ENCODE measurements at places on chromosomes 16 and 17. TPM values are rescaled to one million over a fixed set of nuclear protein-coding genes. Genes with fewer than 3 reads are reported as not detected.
A peak's percentile ranks its signal among the peaks of the same experiment; 100 is the strongest.

The PPP1R1B gene
- not detected for total RNA-seq

The ALOXE3 gene
- not detected for total RNA-seq

The FSCN2 gene
- total RNA-seq = 1.7 TPM

The IL21R gene
- 0.43 TPM for total RNA-seq

The CAPNS2 gene
- 2.6 TPM for total RNA-seq

The CEP112 gene
- total RNA-seq = 10.8 TPM

The WNT3 gene
- total RNA-seq = 0.97 TPM

The SLC5A11 gene
- not detected for total RNA-seq

The KRTAP16-1 gene
- not detected for total RNA-seq

The SPATA32 gene
- not detected for total RNA-seq

The UTP18 gene
- total RNA-seq = 44.0 TPM

GRCh38 chr16:87499189-87499486 is 6.3 kb upstream of the ZCCHC14 start:
- peak; percentile 57 for DNase-seq

DNA sequence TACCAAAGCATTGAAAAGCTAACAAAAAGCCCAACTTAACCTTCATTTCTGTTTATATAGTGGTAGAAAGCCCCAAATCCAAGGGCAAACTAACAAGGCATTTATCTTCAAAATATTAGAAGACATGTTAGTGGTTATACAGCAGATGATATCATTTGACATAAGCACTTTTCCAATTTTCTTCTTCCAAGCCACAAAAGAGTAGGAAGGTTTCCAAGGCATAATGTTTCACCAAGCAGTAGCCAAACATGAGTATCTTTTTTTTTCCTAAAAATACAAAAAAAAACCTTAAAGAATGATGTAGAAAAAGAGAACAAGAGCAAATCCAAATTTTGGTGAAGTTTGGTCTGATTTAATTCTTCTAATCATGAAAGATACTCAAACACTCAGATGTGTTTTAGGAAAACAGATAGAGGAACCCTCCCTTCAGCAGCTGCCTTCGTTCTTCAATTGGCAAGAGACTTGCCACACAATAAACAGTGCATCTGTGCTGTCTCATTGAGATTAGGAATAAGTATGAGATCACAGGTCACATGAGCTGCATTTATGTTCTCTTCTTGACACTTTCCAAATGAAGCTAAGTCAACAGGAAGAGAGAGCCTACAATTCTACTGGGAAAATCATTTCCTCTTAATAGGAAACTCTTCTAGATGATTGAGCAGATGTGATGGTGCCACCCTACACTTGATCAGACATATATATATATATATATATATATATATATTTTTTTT is 106.7 kb downstream of the TTC19 start:
- DNase-seq = peak; percentile 93

DNA sequence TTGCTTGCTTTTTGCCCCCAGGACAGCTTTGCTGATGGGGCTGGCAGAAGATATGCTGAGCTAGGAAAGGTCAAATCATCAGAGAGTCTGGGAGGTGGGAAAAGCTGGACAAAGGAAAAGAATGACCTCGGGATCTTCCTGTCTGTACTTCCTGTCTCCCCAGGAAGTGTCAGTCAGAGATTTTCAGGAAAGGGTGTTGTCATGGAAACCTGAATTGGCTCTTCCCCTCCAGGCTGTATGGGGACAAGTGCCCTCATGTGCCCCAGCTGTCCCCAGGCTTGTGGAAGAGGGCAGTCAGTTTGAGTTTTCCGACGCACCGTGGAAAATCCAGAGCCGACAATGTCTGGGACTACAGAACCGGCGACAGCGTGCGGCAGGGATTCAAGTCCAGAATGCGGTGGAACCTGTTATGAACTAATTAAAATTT is 122.7 kb upstream of the ZFHX3 start:
- no peak for DNase-seq

DNA sequence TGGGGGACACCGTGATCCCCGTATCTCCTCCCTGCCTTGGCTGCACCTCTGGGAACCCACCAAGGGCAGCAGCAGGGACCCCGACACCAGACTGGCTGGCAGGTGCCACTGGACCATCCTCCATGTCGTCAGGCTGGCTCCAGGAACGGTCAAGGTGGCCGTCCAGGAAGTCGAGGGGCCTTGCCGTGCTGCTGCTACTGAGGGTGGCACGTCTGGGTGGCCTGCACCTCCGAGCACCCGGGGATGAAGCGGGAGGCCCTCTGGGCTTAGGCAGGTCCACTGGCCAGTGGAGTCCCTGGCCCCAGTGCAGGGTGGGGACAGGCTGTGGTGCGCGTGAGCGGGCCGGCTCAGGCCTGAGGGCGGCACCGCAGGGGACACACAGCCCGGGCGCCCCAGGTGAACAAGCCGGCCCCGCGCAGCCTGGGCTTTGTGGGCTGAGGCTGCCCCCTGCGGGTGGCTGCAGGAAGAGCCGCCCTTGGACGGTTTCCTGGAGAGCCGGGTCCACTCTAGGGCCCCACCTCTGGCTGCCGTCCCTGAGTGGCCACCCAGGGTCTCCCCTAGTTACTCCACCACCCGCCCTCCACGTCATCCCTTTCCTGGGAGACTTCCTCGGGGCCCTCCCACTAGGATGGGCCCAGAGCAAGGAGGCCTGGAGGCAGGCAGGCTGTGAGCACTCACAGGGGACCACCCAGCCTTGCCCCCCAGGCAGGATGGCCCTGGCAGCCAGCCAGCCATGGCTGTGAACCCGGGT is 42.8 kb upstream of the ZC3H18 start:
- peak; percentile 58 for DNase-seq

- DNase-seq = no peak
Measured at GRCh38 chr17:2736956-2737355, 12.5 kb downstream of the CCDC92B start.

- no peak for DNase-seq
Measured at GRCh38 chr17:65418622-65419021, 142.8 kb downstream of the AXIN2 start.

GRCh38 chr17:76793775-76794174 is 55.9 kb downstream of the MFSD11 start:
- peak; percentile 30 for DNase-seq

DNA sequence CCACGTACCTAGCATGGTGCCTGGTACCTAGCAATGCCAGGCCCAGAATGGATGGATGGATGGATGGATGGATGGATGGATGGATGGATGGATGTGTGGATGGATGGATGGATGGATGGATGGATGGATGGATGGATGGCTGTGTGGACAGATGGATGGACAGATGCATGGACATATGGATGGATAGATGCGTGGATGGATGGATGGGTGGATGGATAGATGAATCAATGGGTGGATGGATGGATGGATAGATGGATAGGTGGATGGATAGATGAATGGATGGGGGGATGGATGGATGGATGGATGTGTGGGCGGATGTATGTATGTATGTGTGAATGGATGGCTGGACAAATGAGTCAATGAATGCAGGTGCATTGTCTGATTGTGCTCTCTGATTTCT is 12.6 kb downstream of the GPR139 start:
- no peak for DNase-seq

GRCh38 chr16:50305441-50306061 is 39.2 kb downstream of the ADCY7 start:
- DNase-seq = no peak

- peak; percentile 44 for DNase-seq
Measured at GRCh38 chr17:3639981-3640596, 3.5 kb downstream of the CTNS start.

GRCh38 chr16:34078691-34079090 is 619.3 kb downstream of the TP53TG3F start:
- peak; percentile 38 for DNase-seq

- no peak for DNase-seq
Measured at GRCh38 chr17:16911141-16911937, 60.6 kb downstream of the TNFRSF13B start.

DNA sequence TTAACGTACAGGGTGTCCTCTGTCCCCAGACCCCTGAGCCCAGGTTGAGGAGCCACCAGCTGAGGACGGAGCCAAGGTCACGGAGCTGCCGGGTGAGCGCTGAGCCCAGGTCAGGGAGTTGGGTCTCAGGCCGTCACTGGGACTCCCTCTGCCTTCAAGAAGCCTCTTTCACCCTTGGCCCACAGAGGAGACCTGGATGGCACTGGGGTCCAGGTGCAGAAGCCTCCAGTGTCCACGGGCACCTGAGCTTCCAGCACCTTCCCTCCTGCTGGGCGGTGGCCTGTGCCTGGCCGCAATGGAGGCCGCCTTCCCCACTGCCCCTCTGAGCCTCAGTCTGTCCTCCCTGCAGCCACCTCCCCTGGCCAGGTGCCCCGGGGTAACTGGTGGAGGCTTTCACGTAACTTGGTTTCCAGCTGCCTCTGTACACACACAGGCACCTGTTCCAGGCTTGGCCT is 31.6 kb upstream of the CDH15 start:
- no peak for DNase-seq

DNA sequence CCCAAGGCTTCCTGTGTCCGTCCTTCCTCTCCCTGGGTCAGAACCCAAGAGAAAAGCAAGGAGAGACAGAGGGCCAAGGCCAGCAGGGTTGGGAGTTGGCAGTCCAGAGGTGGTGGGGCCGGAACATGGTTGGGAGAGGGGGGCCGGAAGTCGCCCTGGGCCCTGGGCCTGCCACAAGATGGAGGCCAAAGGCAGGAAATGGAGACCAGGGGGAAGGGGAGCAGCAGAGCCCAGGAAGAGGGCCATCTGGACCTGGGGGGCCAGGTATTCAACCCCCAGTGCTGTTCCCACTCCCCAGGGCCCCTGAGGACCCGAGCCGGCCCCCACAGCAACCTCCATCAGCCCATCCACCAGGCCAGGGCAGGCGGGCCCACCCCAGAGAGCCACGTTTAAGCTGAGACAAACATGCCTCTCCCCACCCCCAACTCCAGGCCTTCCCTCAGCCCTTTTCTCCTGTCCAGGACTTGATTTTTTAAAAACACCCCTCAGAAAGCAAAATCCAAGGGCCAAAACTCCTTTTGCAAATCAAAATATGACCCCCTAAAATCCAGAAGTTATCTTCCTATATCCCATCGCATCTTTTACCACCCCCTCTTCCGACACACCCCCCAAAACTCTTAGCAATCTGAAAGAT is 4.4 kb upstream of the BCL6B start:
- DNase-seq = no peak

- no peak for DNase-seq
Measured at GRCh38 chr17:142876-143784, 5.8 kb downstream of the SCGB1C2 start.

DNA sequence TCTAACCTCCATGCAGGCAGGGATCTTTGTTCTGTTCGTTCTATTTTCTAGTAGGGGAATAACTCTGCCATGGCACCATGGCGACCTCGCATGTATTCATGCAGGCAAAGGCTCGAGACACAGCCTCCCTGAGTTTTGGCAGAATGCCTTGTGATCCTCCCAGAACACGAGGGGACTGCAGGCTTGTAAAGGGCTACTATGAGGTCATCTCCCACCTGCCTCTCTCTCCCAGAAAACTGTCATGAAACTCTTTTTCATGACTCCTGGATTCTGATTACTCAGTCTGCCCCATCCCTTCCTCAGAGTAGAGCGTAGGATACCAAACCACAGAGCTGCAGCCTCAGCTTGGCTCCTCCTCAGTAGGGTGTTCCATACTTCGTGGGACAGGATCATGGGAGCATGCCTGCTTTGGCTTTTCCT is 64.3 kb downstream of the IGF2BP1 start:
- peak; percentile 26 for DNase-seq

DNA sequence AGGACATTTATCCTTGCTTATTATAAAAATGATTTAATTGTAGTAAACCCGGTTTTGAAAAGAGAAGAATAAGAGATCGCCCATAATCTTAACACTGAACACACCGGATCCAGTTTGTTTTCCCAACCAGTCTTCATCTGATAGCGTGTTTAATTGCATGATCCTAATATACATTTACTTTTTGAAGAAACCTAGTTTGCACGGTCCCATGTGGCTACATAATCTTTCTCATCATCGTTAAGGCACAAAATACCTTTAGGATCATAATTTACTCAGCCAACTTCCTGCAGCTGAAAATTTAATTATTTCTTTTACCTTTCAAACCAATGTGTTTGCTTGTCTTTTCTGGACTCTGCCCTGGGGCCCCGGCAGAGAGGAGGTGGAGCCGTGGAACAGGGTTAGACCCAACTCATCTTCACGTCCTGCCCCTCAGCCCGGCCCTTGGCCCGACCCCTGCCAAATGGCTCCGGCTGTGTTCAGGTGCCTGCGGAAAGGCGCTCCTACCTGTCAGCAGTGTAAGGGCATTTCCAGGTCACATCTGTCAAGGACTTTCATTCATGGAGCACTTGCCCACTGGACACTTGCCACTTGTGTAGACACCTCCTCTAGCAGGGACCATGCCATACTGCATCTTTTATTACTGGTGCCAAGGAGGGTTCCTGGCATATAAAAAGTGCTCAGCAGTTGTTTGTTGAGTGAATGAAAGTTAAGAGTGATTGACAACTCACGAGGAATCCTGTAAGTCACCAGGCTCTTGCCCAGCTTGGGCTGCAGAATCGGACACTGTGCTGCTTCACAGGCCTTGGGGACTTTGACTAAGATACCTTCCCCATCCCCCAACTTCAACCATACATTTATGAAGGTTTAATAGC is 28.6 kb downstream of the SMARCE1 start:
- no peak for DNase-seq

- DNase-seq = no peak
Measured at GRCh38 chr17:46763416-46763815, 55.1 kb downstream of the WNT3 start.

Data from fibroblast of villous mesenchyme (primary cell).